ENCODE measurements at places on chromosomes 13 and 19.

GRCh38 chr13:91401920-91402319 lies 3.5 kb downstream of the GPC5 start:
- no peak for DNase-seq

DNA sequence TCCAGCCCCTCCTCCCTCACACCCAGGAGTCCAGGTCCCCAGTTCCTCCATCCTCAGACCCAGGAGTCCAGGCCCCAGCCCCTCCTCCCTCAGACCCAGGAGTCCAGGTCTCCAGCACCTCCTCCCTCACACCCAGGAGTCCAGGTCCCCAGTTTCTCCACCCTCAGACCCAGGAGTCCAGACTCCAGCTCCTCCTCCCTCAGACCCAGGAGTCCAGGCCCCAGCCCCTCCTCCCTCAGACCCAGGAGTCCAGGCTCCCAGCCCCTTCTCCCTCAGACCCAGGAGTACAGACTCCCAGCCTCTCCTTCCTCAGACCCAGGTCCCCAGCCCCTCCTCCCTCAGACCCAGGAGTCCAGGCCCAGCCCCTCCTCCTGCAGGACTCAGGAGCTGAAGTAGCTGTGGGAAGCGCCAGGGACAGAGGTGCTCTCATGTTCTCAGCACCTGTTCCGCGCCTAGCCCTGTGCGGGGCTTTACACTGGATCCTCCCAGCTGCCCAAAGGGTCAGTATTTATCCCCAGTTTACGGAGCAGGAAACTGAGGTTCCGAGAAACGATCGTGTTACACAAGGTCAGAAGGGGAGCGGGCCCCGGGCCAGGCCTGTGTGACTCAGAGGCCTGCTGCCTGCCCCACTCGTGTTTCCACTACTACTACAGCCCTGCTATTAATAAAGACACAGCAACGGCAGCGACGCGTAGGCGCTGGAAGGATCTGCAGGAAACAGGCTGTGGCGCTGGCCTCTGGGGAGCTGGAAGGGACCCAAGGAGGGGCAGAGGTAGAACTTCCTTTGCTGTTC lies 1.7 kb upstream of the SBK3 start:
- DNase-seq, result no peak

DNA sequence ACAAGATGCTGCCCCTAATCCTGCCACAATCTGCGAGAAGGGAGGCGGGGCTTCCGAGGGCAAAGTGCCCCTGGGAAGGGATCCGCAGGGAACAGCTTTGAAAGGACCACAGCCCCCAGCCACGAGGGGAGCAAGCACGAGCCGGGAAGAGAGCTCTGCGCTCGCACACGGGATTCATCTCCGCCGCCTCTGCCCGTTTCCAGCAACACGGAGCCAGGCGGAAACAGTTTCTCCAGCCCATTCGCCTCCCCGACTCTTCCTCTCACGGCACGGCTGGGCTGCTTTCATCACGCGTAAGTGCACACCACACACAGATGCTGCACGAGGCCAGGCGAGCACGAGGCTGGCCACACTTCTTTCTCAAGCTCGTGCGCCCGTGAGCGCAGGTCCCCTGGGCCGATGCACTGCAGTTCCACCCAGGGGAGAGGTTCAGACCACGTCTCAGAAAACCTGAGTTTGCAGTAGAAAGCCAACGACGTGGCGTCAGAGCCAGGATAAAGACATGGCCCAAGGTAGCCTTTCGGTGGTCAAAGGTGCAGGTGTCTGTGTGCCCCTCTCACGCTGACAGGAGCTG lies 33.6 kb downstream of the NAXD start:
- no peak for DNase-seq

DNA sequence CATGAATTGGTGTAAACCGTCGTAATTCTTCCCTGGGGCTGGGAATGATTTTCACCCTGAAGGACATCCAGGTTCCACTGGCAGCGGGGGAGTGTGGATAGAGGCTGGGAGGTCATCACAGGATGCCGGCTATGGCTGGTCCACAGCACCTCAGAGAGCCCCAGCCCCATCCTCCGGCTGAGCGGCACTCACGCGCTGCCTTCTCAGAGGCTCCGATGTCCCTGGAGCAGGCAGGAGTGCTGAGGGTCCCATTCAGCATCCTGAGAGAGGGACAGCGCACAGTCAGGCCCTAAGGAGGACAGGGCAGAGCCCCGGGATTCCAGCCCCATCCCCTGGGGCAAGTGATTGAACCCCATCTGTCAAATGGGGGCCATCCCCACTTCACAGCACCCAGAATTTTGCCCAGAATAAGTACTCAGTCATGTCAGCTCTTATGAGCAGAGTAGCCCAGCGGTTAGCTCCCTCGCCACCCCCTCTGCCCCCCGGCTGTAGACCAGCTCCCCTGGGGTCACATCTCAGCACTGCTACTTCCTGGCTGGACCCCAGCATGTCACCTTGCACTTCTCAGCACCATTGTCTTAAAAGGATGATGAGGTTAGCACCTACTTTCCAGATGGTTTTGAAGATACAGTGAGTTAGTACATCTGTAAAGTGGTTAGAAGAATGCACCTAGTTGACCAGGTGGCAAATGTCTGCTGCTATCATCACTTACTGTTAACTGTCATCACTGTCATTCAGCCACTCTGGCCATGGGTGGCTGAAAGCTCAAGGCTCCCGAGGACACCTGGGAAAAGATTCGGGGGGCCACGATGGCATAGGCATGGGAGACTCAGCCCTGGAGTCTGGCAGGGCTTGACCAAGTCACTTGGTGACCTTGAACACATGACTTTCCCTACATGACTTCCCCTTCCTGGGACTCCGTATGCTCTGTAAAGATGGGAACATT lies 11.9 kb downstream of the GRAMD1A start:
- DNase-seq, result no peak

DNA sequence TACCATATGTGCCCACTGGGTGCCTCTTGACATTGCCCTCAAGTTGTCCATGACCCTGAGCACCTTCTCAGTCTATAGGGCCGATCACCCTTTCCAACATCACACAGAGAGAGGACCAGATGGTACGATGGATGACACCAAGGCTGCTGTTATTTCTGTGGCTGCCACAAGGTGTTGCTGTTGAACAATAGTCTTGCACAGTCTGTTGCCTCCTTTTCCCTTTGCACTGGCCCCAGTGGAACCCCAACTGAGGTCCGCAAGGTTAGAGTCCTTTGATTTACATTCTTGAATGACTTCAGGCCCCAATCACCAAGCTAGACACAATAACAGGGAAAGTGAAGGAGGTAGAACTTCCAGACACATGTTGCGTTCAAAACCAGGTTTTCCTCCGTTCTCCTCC lies 52.0 kb downstream of the TINCR start:
- DNase-seq, result no peak

- peak; percentile 74 for DNase-seq
Measured at GRCh38 chr19:56671613-56671994, at the start of gene ZNF835. Gene ZNF835, minus strand, starts transcription at chr19:56671757. Its CDS starts 6,559 bp downstream, at chr19:56665198.

GRCh38 chr19:31118986-31119385 lies 230.2 kb downstream of the TSHZ3 start:
- no peak for DNase-seq

GRCh38 chr13:90757127-90757680 lies 590.3 kb upstream of the MIR17HG start:
- no peak for DNase-seq

- DNase-seq, result no peak
Measured at GRCh38 chr13:112160558-112160957, 93.6 kb downstream of the SOX1 start.

DNA sequence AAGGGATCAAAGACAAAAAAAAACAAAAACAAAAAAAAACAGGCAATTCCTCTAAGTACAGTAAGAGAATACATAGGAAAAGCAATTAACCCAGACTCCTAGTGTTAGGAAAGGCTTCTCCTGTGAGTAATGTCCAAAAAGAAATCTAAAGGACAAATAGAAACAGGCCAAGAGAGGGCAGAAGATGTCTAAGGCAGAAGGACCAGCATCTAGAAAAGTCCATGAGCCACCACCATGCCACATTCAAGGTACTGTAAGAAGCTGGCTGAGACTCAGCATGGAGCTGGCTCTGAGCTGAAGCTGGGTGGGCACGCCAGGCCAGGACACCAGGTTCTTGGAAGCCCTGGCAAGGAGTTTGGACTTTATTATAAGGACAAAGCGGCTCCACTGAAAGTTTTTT lies 118.1 kb upstream of the FRY start:
- no peak for DNase-seq

- no peak for DNase-seq
Measured at GRCh38 chr13:79307433-79307861, 98.6 kb downstream of the RBM26 start.

- DNase-seq, result no peak
Measured at GRCh38 chr13:73772449-73773167, 361.6 kb downstream of the KLF12 start.

GRCh38 chr19:50893047-50893736 lies 18.0 kb downstream of the KLK4 start:
- DNase-seq, result no peak

GRCh38 chr13:101569807-101570206 lies 117.3 kb downstream of the ITGBL1 start:
- DNase-seq, result no peak

- DNase-seq, result no peak
Measured at GRCh38 chr13:91017031-91017668, 330.3 kb upstream of the MIR17HG start.

DNA sequence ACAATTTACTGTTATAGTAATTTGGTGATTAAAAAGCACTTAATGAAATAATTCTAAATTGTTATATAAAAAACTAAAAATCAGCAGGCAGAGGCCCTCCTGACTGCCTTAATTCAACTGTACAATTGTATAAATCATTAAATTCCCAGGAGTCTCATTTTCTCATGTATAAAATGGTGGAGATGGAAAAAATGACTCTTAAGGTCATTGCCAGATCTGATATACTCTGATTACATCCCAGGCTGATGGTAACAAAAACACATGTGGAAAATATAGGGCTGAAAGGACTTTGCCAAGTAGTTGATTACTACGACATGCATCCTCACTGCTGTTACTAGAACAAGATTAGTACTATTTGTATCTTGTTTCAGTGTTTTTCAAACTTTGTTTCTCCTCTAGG lies 1020.0 kb upstream of the SLC10A2 start:
- DNase-seq, result no peak

DNA sequence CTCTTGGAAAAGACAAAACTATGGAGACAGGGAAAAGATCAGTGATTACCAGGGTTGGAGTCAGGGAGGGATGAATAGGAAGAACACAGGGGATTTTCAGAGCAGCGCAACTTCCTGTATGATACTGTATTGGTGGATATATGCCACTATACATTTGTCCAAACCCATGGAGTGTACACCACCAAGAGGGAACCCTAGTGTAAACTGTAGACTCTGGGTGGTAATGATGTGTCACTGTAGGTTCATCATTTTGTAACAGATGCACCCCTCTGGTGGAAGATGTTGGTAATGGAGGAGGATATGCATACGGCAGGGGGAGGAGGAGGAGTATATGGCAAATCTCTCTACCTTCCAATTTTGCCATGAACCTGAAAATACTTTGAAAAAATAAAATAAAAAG lies 68.1 kb downstream of the UFM1 start:
- no peak for DNase-seq

GRCh38 chr19:13621413-13621812 lies 115.1 kb upstream of the CACNA1A start:
- no peak for DNase-seq

DNA sequence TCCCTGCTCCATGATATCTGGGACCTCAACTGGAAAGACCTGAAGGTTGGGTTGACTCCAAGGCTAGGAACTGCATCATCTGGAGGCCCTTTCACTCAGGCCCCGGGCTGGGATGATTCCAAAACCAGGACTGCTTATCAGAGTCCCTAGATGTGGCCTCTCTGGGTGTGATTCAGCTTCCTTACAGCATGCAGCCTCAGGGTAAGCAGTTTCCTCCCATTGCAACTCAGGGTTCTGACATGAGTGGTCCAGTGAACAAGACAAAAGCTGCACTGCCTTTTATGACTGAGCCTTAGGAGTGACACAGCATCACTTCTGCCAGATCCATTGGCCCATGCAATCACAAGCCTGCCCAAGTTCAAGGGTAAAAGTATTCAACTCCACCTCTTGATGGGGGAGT lies 502.8 kb downstream of the COG6 start:
- no peak for DNase-seq

DNA sequence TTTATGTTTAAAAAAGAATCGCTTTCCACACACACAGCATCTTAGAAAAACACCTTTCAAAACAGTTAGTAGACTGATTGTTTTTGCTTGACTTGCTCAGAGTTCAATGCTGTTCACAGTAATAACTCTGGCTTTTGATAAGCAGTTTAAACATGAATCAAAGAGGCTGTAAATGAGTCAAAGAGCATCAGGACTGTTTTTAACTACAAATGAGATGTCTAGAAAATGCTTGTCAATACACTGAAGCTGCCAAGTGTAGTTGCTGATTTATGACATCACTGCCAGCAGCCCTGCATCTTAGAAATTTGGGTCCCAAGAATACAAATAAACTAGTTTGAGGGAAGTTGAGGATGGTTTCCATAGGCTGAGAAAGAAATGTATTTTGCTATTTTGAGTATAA lies 2057.1 kb upstream of the PCDH20 start:
- no peak for DNase-seq

GRCh38 chr19:36128392-36128736 lies 11.5 kb upstream of the CAPNS1 start:
- no peak for DNase-seq

DNA sequence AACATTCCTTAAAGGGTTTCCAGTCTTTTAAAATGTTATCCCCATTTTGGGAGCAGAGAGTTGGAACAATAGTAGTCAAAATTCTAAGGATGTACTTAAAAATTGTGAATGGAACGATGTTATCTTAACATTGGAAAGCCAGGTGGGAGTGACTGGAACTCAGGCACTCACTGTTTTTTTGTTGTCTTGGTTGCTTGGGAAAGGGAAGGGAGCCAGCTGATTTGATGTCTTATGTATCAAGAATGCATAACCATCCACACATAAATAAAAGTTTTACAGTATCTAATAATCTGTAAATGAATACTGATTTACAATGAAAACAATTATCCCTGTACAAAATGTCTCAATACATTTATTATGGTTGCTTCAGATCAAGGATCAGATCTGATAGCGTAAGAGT lies 88.7 kb downstream of the SLC10A2 start:
- DNase-seq, result no peak

- no peak for DNase-seq
Measured at GRCh38 chr13:52851137-52851962, 2.9 kb upstream of the PCDH8 start.

DNA sequence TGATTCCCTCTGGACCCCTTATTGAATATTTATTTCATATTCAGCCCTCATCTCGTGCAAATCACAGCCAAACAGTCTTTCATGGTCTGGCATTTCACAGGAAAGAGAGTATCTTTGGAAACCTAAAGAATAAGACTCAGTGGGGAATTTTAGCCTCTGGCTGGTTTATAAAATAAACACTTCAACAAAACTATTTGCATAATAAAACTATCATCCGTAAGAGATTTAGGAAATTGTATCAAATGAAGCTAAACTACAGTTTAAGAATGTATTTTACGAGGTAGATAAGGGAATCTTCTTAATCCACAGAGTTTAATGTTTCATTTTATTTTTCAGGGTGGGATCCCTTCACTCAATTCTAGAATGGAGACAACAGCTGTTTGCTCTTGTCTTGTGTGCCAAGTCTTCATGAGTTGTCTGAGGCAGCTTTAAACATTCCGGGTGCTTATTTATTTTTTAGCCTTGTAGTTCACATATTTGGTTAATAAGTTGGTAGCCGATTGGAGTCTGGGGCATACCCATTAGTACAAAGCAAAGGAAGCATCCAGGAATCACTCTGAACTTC lies 634.4 kb upstream of the KLF12 start:
- no peak for DNase-seq
